ENCODE measurements at places on chromosomes 1 and 21.

GRCh38 chr1:154869351-154870114, 548 bp downstream of the KCNN3 start:
- peak; percentile 22 for DNase-seq

- no peak for DNase-seq
Observed at GRCh38 chr1:157975228-157975950, 18.1 kb upstream of the KIRREL1 start.

DNA sequence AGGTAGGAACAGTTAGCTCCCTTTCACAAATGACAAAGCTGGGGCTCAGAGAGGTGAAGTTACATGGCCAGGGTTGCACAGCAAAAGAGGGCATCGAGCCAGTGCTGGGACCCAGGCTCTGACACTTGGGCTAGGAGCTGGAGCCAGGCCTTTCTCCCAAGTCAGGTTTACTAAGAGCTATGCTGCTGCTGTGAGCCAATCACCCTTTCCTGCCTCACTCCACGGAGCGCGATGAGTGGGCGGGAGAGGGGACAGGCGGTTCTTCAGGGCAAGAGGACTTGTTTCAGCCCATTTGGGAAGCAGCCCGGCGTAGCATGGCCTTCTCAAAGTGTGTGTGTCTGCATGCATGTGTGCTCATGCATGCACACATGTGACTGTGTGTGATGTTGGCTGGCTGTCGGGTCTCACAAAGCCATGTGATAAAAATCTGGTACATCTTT, 10.6 kb downstream of the ID3 start:
- DNase-seq = peak; percentile 59

GRCh38 chr1:6241107-6241886, 2.7 kb upstream of the HES3 start:
- DNase-seq = no peak

DNA sequence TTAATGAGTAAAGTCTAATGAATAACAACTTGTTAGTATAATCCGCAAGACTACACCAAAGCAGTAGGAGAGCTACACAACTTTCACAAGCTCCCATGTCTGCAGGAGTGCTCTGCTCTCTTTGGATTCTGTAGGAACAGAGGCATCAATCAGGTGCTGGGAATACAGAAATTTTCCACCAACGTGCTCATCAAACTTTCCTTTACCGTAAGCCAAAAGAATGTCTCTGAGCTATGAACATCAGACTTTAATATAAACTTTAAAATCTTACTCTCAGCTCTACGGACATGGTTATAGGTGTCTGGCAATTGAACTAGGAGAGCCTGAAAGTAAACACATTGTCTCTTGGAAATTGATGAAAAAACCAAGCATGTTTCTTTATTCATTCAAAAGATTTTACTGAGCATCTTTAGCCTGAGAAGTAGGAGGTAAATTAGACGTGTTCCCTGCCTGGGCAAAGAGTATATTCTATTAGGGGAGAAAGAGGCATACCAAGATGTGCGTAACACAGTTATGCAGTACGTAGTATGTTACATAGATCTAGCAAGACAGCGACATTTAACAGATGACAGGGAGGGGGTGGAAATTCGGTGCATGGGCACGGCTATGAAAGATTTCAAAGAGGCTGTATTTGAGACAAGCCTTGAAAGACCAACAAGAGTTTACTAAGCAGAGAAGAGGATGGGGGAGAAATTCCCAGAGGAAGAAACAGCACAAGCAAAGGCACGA, 85.2 kb downstream of the TM2D1 start:
- DNase-seq = no peak

DNA sequence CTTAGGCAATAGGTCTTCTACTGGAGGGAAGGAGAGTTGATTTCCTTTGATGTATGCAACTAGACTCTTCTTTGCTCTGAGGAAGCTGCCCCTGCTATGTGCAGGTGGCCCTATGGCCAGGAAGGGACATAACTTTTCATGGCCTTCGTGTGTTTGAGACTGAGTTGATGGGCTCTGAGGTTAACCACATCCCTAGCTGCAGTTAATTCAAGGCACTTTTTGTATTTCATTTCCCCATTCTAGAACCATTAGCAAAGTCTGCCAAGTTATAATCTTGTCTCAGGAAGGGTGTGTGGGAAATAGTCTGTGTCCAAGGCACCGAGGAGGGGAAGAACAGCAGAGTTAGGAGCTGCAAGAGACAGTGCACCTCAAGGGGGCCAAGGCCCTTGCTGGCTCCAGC, 2.5 kb downstream of the FCRL4 start:
- no peak for DNase-seq

- DNase-seq = no peak
Observed at GRCh38 chr1:208772891-208773290, 528.7 kb upstream of the PLXNA2 start.

DNA sequence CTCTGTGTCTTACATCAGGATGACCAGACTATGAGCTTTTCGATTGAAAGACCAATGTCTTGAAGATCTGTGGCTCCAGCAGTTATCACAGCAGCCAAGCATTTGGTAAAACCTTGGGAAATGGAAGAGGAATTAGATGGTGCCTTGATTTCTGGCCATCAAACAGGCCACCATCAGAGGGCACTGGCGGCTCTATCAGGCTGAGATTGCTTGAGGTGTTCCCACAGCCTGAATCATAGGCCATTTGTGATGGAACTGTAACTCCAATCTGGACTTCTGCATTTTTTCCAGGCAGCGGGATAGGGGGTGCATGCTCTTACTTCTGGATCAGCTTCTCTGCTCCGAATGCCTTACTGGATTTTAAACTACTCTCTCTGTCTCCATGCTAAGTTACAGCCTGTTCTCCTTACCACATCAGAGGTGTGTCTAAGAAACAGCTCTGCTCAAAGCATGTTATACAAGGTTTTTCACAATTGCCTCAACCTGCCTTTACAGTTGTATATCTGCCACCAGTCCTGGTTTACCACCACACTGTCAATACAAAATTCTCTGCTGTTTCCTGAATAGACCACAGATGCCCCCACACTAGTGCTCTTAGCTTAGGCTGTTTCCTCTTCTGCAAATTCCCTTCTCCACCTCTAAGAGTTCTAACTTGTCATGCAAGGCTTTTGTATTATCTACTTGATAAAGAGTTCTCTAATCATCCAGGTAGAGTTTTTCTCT, 180.9 kb downstream of the PTGER3 start:
- no peak for DNase-seq

DNA sequence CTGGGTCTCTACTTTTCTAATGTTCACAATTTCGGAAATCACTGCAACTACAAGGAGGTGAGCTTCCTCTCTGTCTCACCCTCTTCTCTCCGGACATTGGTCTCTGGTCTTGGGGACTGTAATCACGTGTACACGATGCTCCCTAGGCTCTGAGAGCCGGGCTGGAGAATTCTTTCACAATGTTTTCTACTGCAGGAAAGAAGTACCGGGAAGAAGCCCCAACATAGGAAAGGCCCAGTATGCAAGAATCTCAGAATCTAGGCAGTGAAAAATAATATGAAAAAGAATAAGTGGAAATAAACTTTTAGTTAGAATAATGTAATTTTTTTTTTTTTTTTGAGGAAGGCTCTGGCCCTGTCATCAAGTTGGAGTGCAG, 13.5 kb upstream of the HJV start:
- DNase-seq = peak; percentile 29

GRCh38 chr21:45839274-45839673, 142.3 kb upstream of the COL6A1 start:
- peak; percentile 61 for DNase-seq

DNA sequence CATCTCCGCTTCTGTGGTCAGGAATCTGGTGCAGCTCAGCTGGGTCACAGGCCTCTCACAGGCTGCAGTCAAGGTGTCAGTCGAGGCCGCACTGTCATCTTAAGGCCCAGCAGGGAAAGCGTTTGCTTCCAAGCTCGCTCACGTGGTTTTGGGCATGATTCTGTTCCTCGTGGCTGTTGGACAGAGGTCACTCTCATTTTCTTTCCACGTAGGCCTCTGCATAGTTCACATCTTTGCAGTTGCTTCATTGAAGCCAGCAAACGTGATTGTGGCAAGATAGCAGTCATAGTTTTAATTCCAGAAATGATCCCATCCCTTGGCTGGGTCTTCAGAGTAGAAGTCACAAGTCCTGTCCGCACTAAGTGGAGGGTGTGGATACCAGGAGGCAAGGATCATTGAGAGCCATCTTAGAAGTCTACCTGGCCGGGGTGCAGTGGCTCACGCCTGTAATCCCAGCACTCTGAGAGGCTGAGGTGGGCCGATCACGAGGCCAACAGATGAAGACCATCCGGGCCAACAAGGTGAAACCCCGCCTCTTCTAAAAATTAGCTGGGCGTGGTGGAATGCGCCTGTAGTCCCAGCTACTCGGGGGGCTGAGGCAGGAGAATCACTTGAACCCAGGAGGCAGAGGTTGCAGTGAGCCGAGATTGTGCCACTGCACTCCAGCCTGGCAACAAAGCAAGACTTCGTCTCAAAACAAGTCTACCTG, 24.5 kb downstream of the NECAP2 start:
- DNase-seq = peak; percentile 23

- DNase-seq = peak; percentile 10
Observed at GRCh38 chr1:71046891-71047634, 553 bp downstream of the PTGER3 start.

DNA sequence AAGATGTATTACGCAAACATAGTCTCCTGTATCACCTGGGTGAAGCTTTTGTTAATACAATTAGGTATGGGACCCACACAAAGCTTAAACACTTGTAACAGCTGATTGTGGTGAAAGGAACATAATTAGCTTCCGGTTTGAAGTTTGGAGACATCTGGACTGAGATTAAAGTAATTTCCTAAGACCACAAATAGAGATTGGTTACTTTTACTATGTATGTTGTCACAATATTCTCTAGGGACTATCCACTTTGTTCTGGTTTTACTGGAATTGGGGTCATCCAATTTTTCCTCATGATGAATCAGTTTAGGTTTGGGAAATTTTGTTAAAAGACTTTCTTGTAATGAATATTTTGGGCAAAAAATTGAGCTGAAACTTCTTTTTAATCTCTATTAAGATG, 71.8 kb upstream of the SAMSN1 start:
- no peak for DNase-seq

DNA sequence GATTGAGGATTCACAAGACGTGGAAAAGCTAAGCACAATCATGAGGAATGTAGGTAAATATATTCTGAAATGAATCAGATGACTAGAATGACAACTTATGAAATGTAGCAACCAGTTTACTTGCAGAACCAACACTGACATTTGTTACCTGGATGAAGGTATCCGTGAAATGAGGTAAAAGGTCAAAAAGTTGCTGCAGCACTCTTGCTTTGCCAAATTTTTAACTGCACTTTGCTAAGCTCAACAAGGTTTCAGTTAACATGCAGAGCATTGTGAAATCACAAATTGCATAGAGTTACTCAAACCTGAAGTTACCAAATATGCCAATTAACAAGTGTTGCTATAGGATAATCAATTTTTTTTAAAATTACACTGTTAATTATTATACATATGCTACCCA, 1280.1 kb downstream of the KCNT2 start:
- no peak for DNase-seq

GRCh38 chr1:67652800-67653199, 32.2 kb upstream of the GADD45A start:
- peak; percentile 14 for DNase-seq

GRCh38 chr1:192545896-192546521, 29.6 kb upstream of the RGS1 start:
- DNase-seq = no peak

GRCh38 chr1:228872080-228872479, 136.8 kb downstream of the RHOU start:
- DNase-seq = no peak

DNA sequence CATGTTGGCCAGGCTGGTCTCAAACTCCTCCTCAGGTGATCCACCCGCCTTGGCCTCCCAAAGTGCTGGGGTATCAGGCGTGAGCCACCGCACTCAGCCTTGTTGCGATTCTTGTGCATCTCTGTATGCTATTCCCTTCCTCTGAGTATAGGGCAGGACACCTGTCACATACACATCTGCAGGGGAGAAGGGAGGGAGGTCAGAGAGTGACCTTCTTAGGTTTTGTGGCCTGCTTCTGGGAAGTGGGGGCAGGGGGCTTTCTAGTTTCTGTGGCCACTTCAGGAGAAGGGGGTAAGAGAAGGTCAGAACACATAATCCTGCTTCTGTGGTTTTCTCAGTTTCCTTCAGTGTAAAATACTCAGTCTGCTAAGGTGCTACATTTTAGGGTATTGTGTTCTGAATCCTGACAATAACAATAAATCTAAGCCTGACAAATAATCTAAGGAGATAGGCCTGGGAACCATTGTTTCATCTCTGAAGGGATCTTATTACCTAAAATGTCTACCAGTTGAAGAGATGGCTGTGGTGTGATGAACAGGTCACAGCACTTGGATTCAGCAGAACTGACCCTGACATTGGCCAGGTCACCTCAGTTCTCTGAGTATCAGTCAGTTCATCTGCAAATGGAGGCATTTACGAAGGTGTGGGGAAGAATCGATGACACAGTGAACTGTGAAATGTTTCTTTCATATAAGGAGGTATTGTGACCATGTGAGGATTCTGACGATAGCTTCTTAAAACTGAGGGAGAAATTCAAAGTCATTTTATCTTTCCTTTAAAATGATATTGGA, 212.6 kb upstream of the L1TD1 start:
- no peak for DNase-seq
